ENCODE measurements at places on chromosomes 11 and 22. TPM values are rescaled to one million over a fixed set of nuclear protein-coding genes. Genes with fewer than 3 reads are reported as not detected.
A peak's percentile ranks its signal among the peaks of the same experiment; 100 is the strongest.

- H3K27ac ChIP-seq, result no peak overlapping the region
- H3K4me1 ChIP-seq, result no peaks in the 10 kb centered on the region
- no peaks in the 10 kb centered on the region for H3K36me3 ChIP-seq
These were observed 40.2 kb upstream of the CCDC188 start for GRCh38 chr22:20191000-20191515.

Gene OR52I1
- polyA plus RNA-seq, result not detected

- no peaks in the 10 kb centered on the region for H3K36me3 ChIP-seq
- peaks cover 6% of the 10 kb centered on the region for H3K4me1 ChIP-seq
- H3K4me3 ChIP-seq, result peak overlapping the region; percentile 45
- H3K27me3 ChIP-seq, result peaks cover 65% of the 10 kb centered on the region
- no peak overlapping the region for H3K27ac ChIP-seq
- no peak for DNase-seq
These were observed 1.0 kb downstream of the ZBTB16 start for GRCh38 chr11:114060392-114061047.

Gene ASCL2
- polyA plus RNA-seq, result 0.36 TPM

DNA sequence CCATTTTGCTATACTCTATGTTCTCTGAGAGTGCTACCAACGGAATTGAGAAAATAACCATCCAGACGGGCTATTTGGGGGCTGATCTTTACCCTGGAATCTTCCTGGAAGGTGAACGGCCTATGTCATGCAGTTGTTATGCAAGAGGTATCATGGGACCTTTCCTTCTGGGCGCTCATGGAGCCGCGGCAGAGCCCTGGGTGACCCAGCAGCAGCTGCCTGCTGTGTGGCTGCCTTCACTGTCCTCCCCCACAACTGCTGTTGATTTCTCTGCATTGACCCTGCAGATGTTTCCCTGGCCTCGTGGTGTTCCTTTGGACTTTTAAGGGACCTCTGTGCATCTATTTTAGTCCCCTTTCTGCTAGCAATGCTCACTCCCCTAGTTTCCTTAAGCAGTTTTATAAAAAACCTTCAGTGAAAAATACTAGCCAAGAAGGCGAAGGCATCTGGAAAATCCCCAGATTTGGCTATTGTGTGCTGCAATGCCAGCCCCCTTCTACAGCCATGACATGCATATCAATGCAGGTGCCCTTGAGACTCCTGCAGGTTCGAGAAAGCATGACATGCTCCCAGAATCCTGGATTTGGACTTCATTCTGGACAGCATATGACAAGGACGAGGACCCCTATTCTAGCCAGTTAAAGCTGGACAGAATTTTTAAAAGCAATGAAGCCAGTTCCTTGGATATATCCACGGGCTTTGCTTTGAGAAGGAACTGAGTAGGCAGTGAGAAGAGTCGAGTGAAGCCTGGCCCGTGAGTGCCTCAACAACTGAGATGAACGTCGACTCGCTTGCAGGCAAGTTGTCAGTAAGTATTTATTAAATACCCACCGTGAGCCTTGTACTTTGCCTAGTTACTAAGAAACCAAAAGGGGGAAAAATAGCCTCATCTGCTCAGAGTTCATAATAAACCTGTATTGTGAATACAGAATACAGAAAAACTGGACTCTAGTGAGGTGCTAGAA lies at the start of gene SLC25A18:
Gene SLC25A18 (plus strand): TSS at position 593 of the 965 bp plus-strand sequence. CDS start 16,447 bp downstream, outside the sequence.
- H3K36me3 ChIP-seq, result no peaks in the 10 kb centered on the region
- H3K27me3 ChIP-seq, result no peaks in the 10 kb centered on the region
- H3K4me3 ChIP-seq, result no peak within 1 kb of the TSS
- H3K4me1 ChIP-seq, result no peaks in the 10 kb centered on the region
- H3K27ac ChIP-seq, result no peak within 1 kb of the TSS

Gene OR4C46
- polyA plus RNA-seq, result not detected
